Endodermal cell (in vitro differentiated cells): ENCODE measurements at places on chromosomes 13 and 19. TPM values are rescaled to one million over a fixed set of nuclear protein-coding genes. Genes with fewer than 3 reads are reported as not detected.

DNA sequence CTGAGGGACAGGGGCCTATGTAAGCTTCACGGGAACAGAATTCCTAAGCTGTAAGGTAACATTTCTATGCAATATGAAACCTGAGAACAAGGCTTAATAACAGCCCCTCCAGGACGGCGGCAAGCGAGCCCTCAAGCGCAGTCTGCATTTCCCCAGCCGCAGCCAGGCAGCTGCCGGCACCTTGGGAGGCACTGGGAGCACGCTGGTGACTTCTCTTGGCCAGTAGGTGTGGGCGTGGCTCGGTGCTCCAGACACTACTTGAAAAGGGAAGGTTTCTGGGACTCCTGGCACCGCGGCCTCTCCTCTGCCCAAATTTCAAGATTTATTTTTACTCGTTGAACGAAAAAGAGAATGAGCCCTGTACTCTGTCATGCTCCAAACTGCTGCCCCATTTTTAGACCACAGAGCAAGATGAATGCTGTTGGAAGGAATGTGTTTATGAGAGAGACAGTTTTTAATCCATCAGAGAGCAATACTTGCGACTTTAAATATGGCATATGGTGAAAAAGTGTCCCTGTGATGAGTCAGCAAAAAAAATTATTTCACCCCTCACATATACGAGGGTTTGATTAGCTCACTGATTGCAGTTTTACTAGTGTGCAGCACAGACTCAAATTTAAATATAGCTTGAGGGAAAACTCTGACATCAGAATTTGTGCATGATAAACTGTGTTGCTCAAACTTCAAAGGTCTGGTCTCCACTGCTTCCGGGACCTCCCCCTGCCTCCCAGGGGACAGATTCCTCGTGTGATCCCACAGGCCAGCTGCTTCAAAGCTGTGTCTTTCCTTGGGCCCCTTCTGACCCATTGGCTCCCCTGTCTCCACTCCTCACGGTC lies 81.2 kb downstream of the COL4A2 start:
- DNase-seq: peak; percentile 62

- peak; percentile 79 for DNase-seq
Measured at GRCh38 chr19:50432221-50433028, at the start of gene MYBPC2. Gene MYBPC2 (plus strand): TSS chr19:50432892. CDS start chr19:50432954, 62 bp downstream.

DNA sequence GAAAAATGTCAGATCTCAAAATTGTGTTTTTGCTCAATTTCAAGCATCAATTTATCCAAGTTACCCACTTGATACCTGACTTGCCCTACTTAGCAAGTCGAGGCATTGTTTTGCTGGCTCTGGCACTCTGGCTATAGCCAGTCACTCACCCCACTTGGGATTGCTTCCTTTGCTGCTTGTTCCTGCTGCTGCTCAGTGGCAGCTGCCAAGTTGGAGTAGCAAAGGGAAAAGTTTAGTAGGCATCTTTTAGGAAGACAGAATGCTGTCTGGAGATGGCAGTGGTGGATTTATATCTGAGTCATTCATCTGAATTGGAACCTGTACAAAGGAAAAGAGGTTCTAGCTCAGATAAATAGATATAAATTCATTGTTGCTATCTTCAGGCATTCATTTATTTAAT lies 41.2 kb downstream of the PCCA start:
- DNase-seq: peak; percentile 53

The LIN7B gene
- total RNA-seq: 14.9 to 16.7 TPM (median 15.0 TPM) in 3 replicates

The OVOL3 gene
- total RNA-seq: not detected in 2 replicates
